ENCODE measurements at places on chromosomes 4 and X.

DNA sequence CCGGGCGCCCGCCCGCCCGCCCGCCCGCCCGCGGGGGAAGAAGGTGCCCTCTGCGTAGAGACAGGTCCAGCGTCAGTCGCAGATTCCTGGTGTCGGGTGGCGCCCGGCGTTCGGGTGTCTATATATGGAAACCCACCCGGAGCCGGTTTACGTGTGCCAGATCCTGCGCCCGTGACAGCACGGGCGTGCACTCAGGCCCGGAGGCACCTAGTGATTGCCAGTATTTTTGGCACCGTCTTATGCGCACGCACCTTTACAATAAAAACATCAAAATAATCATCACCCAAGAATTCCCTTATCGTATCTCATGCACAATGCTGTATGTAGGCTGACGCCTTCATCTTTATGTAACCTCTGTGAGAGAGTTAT lies 519 bp downstream of the SLC25A4 start:
- DNase-seq, result peak; percentile 19

GRCh38 chrX:70437921-70438665 lies 6.5 kb upstream of the DLG3 start:
- no peak for DNase-seq

DNA sequence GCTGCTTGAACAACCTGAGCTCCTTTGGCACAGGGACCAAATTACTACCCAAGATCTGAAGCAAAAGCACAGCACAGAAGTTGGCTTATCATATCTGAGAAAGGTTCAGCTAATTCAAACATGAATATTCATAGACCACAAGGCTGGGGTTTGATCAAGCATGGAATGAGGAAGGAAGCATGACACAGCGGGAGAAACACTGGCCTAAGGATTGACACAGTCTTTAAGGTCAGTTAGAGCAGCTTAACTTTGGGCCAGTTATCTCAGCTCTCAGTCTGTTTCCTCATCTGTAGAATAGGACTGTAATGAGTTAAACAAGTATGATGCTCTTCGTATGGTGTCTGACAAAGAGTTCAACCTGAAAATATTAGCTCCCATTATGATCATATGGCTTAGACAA lies 88.5 kb upstream of the CBR4 start:
- DNase-seq, result no peak

DNA sequence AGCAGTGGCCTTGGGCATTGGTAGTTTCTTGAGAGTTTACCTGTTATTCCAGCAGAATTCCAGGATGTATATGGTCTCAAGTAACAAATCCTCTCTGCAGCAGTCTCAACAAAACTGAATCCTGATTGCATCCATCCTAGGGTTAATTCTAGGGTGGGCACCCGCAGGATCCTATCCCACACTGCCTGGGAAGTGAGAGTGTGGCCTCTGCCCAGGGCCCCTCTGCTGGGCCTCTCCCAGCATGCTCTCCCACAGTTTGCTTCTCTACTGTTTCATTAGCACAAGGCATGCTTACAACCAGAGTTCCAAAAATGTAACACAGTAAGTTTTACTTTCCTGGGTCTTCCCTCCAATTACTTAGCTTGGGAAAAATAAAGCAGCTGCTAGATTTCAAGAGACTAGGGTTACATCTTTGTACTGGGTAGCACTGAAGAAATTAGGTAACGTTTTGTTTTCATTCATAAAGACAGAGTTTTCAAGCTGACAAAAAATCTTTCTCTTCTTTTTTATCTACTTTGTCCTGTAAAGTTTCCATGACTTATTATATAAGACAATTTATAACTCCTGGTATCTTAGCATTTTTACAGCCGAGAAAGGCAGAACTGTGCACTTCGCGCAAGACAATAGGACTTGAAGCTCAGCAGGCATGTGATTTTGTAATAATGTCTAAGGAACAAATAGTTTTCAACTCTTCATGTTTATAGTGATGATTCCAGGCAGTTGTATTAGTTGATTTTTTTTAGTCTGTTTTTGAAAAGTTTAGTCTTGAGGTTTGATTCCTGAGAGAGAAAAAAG lies 131.2 kb upstream of the PCDH18 start:
- no peak for DNase-seq

DNA sequence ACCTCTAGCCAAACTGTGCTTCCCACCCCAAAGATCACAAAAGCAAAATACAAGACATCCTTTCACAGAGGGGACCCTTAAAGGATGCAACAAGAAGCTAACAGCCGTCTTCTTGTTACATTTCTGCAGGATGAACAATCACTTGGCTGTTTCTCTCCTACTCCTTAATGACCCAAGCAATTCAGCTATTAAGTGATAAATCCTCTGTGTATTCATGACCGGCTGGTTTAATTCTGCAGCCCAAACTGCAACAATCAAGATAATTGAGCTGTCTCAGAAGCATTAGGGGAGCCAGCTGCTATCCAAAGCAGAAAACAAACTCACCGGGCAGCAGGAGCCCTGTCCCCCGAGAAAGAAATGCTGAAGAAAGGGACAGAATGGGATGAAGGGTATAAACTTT lies 85.9 kb upstream of the ACSL4 start:
- DNase-seq, result no peak

- DNase-seq, result no peak
These were observed 197.0 kb upstream of the SLC7A11 start for GRCh38 chr4:138439143-138439581.

DNA sequence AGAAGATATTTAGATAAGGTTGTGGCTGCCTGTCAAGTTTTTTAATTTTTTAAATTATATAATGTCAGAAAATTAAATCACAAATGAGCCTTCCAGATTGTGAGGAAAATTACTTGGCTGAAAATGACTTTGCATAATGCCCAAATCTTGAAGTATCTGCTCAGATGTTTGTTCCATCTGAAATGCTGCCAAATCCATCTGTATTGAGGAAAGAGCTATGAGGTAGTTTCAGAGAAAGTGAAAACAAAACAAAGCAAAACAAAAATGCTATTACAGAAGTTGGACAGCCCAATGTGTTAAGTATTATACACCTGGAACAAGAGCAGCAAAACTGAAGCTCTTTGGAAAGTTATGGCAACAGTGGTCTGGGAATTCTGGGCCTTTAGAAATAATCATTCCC lies 23.3 kb upstream of the GUCY1B1 start:
- no peak for DNase-seq

DNA sequence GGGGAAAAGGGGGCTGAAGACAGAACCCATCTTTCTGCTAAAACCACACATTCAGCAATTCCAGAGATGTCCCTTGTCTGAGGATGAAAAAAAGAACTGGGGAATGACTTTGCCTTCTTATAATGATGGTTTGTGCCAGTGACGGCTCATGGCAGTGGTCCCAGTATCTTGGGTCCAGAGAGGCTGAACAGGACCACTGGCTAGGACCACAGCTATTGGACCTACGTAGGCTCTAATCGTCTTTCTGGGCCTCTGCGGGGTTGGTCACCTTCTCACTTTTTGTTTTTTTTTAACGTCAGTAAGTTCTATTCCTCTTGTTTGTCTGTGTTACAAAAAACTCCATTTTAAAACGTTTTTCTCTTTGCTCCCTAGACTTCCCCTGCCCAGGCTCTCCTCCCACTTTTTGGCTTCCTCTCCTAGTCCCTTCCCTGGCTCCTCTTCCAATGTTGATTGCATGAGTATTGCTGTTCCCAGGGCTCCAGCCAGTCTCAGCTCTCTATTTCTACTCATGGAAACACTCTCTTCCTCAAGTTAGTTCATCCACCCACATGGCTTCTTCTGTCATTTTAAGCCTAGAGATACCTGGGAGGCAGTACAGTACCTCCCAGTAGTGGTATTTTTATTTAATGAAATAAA lies 52.6 kb upstream of the STX18 start:
- no peak for DNase-seq

- DNase-seq, result no peak
These were observed 497.3 kb upstream of the PITX2 start for GRCh38 chr4:111120191-111120590.

- no peak for DNase-seq
These were observed 57.6 kb downstream of the PLAC1 start for GRCh38 chrX:134600714-134601113.

DNA sequence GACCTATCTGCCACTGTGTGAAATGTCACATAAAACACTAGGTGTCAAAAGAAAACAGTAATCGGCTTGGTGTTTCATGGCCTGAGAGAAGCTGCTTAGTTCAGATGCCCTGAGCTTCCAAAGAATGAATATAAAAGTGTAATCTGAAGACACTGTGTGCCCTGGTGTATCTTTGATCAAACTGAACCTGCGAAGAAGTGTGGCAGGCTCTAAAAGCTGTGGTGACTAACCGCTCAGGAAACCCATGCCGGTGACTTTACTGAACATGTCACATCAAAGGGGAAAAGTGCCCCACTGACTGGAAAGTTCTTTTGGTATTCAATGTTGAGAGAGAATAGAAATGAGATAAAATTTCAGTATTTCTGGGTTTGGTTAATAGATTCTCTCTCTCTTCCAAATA lies 89.1 kb downstream of the CLCN4 start:
- no peak for DNase-seq

All from GM19239 (cell line).